HFFc6 (cell line): ENCODE measurements at places on chromosomes 4 and X.

GRCh38 chr4:153507310-153508073 is 41.3 kb downstream of the TMEM131L start:
- DNase-seq, result no peak

DNA sequence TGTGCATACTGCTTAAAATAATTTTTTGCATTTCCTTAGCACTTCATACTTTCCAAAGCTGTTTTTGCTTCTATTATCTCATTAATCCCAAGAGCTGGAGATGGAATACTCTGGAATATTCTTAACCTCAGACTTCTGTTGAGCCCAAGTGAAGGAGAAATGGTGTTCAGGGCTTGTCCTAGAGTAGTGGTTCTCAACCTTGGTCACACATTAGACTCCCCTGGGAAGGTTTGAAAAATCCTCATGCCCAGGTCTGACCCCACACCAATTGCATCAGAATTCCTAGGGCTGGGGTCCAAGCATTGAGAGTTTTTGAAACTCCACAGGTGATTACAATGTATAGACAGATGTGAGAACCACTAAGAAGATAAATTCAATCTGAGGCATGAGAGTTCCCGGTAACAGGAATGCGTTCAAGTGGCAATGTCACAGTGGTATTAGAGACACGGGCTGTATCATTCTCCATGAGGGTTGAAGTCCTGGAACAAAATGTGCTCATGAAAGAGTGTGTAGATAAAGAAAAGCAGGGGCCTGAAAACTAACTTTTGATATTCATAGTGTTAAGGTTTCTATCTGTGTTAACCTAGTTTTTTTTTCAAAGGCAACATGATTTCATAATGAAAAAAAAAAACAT is 47.9 kb downstream of the AWAT2 start:
- DNase-seq, result no peak

GRCh38 chrX:112789931-112790330 is 50.7 kb downstream of the AMOT start:
- DNase-seq, result no peak

- no peak for DNase-seq
These were observed 115.8 kb upstream of the SHISA3 start for GRCh38 chr4:42281324-42282020.

- DNase-seq, result no peak
These were observed 1041.0 kb upstream of the TENM3 start for GRCh38 chr4:181202240-181202639.
